ENCODE measurements at places on chromosomes 7 and 10.

GRCh38 chr10:30028006-30028737 is 31.2 kb downstream of the JCAD start:
- DNase-seq, result no peak

DNA sequence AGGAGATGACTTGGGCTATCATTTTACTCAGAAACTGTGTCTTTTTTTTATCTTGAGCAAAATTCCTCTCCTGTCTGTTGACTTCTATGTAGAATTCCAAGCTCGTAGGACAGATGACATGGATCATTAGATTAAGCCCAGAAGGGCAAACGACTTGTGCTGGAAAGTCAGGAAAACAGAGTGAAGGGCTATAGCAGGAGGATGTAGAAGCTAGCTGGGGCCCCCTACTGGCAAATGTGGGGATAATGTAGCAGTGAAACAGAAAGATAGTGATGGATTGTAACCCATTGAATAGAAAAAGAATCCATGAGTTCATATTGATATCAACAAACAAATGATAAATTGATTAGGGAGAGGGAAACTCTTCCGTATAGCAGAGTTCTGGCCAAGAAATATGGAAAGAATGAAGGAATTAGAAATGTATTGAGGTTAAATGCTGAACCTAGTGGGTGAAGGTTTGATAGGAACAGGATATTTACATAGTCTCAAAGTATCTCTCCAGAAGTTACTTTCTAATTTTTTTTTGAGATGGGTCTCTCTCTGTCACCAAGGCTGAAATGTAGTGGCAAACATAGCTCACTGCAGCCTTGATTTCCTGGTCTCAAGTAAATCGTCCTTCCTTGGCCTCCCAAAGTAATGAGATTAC is 103.6 kb downstream of the LYZL1 start:
- DNase-seq, result no peak

DNA sequence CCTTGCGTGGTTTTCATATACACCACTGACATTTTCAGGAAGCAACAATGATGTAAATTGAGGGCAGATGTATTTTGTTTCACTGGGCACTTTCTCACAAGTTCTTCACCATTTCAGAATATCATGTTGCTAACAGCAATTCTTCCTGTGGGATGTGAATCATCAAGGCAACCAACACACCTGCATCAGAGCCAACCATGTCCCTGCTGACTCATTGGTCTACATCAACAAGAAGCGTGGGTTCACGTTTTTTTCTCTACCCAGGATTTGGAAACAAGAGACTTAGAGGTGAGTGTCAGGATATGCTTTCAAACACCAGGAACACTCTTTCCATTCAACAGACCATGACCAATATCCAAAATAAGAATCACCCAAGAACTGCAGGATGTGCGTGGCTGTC is 203.9 kb downstream of the TEX36 start:
- no peak for DNase-seq

DNA sequence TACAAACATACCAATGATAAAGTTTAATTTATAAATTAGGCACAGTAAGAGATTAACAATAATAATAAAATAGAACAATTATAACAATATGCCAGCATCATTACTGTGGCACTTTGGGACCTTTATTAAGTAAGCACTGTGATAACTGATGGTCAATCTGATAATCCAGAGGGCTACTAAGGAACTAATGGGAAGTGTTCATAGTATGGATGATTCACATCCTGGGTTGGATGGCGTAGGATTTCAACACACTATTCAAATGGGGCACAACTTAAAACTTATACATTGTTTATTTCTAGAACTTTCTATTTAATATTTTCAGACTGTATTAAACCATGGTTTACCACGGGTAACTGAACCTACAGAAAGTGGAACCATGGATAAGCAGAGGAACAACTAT is 90.8 kb downstream of the KIF20B start:
- DNase-seq, result no peak

DNA sequence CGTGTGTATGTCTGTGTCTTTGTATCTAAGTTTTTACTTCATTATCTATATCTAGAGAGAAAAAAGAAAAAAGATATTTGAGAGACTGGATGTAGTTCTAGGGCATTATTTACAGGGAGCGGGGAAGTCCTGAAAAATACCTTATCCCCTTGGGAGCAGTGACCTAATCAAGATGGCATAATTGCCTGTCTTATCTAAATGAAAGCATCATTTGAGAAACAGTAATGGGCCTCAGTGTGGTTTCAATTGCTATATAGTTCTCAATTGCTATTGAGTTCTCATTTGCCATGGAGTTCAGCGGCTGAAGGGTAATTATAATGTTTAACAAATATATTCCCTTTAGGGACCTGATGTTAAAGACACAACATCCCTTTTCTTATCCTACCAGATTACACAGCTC is 216.5 kb downstream of the PLXNA4 start:
- DNase-seq, result no peak

DNA sequence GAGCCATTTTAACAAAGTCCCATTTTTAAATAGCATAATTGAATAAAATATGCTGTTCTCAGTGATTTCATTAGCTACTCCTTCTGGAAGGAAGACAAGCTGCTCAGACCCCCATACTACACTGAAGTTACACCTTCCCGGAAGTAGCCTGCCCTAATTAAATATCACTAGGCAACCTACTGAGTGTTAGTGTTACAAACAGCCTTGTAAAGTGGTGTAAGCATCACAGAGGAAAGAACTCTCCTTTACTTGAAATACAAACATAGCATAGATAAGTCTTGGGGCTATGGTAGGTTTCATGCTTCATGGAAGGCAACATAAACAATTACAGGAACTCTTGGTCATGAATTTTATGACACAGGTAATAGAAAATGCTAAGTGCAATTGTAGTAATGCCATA is 43.4 kb upstream of the PTN start:
- DNase-seq, result no peak

DNA sequence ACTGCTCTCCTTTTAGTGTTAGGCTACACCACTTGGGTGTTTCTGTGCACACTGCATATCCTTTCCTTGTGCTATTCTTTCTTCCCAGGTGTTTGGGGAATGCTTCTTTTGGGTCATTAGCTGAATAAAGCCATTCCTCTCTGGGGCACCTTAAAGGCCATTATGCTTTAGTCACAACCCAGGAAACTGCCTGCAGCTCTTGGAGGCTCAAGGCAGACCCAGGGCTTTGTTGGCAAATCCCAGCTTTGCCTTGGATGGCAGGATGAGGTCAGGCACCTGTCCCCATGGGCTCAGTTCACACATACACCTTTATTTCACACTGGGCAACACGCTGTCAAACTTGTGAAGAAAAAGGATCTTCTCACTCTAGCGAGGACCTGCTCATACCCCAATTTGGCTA is 460.6 kb downstream of the CCSER2 start:
- no peak for DNase-seq

DNA sequence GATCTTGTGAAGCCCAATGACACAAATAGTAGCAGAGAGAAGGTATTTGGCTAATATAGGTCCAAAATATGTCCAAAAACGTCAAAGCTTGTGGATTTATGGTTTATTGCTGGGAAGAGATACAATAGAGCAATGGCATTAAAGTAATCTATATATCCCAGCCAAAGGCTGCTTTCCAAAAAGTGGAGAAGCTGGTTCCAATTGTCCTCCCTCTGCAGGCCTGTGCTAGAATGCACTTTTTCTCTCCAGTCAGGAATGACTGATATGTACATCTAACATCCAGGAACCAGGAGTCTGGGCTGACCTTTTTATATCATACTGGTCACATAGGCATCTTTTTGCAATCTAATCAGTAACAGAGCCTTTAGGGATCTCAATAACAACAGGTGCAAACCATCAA is 167.1 kb upstream of the FAM3C start:
- DNase-seq, result no peak

All from activated CD8-positive, alpha-beta memory T cell treated with anti-CD3 and anti-CD28 coated beads for 4 hours (primary cell).